ENCODE measurements at places on chromosomes 1 and 21. TPM values are rescaled to one million over a fixed set of nuclear protein-coding genes. Genes with fewer than 3 reads are reported as not detected.

DNA sequence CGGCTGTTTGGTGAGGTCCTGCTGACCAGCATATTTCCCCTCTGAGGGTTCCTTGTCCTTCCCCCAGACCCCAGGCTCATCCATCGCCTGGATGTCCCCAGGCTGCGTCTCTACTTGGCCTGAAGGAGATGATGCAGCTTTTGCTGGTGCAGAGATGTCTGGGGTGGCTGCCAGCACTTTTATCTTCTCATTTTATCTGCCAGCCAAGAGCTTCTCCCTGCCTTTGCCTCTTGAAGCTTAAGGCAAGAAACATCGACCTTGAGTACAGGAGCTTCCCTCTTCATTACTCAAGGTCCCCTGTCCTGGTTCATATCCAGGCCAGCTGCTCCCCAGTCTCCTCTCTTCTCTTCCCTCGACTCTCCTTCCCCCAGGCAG is 9.2 kb upstream of the H6PD start:
- no peaks in the 10 kb centered on the region for H3K27me3 ChIP-seq
- H3K4me1 ChIP-seq, result peaks cover 3% of the 10 kb centered on the region
- no peak overlapping the region for H3K27ac ChIP-seq
- no peaks in the 10 kb centered on the region for H3K36me3 ChIP-seq

- no peaks in the 10 kb centered on the region for H3K27me3 ChIP-seq
- no peak overlapping the region for H3K4me3 ChIP-seq
- no peak overlapping the region for H3K27ac ChIP-seq
- no peaks in the 10 kb centered on the region for H3K36me3 ChIP-seq
- no peaks in the 10 kb centered on the region for H3K4me1 ChIP-seq
- DNase-seq, result no peak
Measured at GRCh38 chr1:226568975-226569741, 20.6 kb downstream of the STUM start.

GRCh38 chr1:194225821-194226220 is 1039.4 kb upstream of the B3GALT2 start:
- no peaks in the 10 kb centered on the region for H3K4me1 ChIP-seq
- DNase-seq, result no peak
- no peak overlapping the region for H3K27ac ChIP-seq
- H3K27me3 ChIP-seq, result no peaks in the 10 kb centered on the region
- H3K4me3 ChIP-seq, result no peak overlapping the region

GRCh38 chr1:20339811-20340457 is 49.3 kb downstream of the VWA5B1 start:
- no peak overlapping the region for H3K27ac ChIP-seq
- H3K4me1 ChIP-seq, result no peaks in the 10 kb centered on the region
- DNase-seq, result peak; percentile 48
- H3K36me3 ChIP-seq, result no peaks in the 10 kb centered on the region
- no peak overlapping the region for H3K4me3 ChIP-seq
- H3K27me3 ChIP-seq, result no peaks in the 10 kb centered on the region

GRCh38 chr1:243293941-243294722 is 38.3 kb downstream of the SDCCAG8 start:
- no peak for DNase-seq
- no peaks in the 10 kb centered on the region for H3K36me3 ChIP-seq
- no peaks in the 10 kb centered on the region for H3K27me3 ChIP-seq
- H3K4me3 ChIP-seq, result no peak overlapping the region
- H3K27ac ChIP-seq, result no peak overlapping the region

DNA sequence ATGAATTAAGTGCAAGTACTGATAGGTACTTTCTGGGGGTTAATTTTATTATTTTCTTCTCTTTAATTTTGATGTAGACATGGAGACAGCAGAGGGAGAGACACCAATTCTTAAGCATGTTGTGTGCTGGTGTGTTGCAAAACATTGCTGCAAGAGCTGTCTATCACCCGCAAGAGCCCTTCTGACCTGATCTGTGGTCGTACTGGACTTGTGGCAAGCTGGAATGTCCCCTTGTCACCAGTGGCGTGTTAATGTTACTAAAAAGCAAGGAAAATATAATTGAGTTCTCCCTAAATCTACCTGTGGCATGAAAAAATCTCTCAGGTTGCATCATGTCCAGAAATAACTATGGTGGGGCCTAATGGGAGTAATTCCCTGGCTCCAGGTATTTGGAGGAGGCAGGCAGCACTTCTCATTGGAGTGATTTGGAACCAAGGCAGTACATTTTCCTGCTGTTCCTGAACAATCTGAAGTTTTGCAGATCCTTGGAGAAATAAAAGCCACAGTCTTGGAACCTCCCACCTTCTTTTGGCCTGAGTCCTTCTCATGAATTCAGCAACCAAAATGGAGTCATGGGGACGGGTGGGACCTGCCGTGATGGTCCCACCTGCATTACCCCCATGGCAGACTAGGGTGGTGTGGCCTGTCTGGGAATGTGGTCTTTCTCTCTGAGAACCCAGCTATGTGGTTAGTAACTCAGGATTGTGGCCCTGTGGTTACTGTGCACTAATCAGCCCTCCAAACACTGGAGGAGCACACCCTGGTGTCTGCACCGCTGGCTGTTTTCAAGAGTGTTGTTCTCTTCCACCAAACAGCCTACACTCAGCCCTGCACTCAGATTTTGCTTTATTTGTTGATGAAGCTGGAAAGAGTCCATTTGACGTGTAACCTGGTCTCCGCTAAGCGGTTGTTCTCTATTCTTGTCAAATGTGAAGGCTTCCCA is 57.4 kb downstream of the GALNT2 start:
- no peaks in the 10 kb centered on the region for H3K27me3 ChIP-seq
- no peak overlapping the region for H3K4me3 ChIP-seq
- H3K4me1 ChIP-seq, result no peaks in the 10 kb centered on the region
- H3K27ac ChIP-seq, result no peak overlapping the region

GRCh38 chr1:61241973-61242381 is 159.6 kb downstream of the NFIA start:
- H3K27ac ChIP-seq, result no peak overlapping the region
- peaks cover 3% of the 10 kb centered on the region for H3K4me1 ChIP-seq
- no peak overlapping the region for H3K4me3 ChIP-seq
- DNase-seq, result no peak

- no peaks in the 10 kb centered on the region for H3K36me3 ChIP-seq
- no peak overlapping the region for H3K27ac ChIP-seq
- no peaks in the 10 kb centered on the region for H3K4me1 ChIP-seq
Measured at GRCh38 chr1:100382657-100383056, 30.4 kb downstream of the CDC14A start.

GRCh38 chr21:43211072-43211759 is 42.4 kb downstream of the CRYAA start:
- H3K36me3 ChIP-seq, result no peaks in the 10 kb centered on the region
- H3K27me3 ChIP-seq, result no peaks in the 10 kb centered on the region
- H3K4me3 ChIP-seq, result no peak overlapping the region

GRCh38 chr1:154329551-154330131 is 4.3 kb downstream of the ATP8B2 start:
- H3K27ac ChIP-seq, result no peak overlapping the region
- H3K4me1 ChIP-seq, result peaks cover 12% of the 10 kb centered on the region
- no peak for DNase-seq
- H3K36me3 ChIP-seq, result peaks cover 48% of the 10 kb centered on the region
- H3K27me3 ChIP-seq, result no peaks in the 10 kb centered on the region

DNA sequence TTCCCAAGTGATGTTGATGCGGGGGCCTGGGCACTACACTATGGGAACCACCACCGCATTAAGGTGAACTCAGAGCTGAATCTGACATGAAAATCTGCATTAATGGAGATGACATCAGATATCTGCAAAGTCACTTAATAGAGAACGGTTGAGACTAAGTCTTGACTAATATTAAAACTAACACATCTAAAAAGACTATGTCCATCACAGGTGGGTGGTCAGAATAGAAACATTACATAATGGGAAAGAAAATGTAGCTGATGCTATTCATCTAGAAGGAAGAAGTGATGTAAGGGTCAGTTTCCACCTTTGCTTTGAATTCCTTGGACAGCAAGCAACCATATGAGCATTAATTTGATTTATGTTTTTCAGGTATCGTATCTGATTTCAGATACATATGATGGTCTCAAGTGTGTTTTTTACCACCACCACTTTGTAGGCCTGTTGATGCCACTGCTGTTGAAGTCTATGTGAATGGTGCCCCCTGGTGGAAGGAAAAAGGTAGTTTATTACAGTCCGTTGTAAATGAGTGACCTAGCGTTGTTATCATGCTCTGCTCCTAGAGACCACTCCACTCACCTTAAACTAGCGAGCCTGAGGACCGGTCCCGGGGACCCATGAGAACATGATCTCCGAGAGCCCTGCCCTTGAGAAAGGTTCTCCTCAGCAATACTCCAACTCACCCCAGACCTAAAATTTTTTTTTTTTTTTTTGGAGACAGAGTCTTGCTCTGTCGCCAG is 73.5 kb downstream of the BACH1 start:
- H3K4me1 ChIP-seq, result 0 out of 2 replicates have a peak, but pooled peaks cover 3% of the 10 kb centered on the region
- H3K36me3 ChIP-seq, result 0 out of 2 replicates have a peak, but pooled peaks cover 1% of the 10 kb centered on the region
- peak; percentile 56 for DNase-seq
- H3K27me3 ChIP-seq, result no peaks in the 10 kb centered on the region
- no peak overlapping the region for H3K4me3 ChIP-seq

DNA sequence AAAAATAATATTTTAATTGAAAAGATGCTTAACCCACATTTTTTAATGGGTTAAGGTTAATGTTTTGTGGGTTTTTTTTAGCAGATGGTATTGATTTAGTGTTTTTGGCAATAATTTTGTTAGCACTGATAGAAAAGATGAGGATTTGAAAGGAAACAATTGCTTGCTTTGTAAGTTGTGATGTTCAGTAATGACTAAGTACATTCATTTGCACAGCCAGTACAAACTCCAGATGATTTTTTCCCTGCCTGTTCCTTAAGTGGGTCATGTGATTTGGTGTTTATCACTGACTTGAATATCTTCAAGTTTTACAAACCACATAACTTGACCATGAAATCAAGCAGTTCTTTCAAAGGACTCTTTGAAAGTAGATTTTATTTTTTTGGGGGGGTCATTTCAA is 15.0 kb downstream of the DISP1 start:
- H3K27ac ChIP-seq, result no peak overlapping the region
- no peaks in the 10 kb centered on the region for H3K27me3 ChIP-seq
- no peaks in the 10 kb centered on the region for H3K4me1 ChIP-seq

GRCh38 chr1:52056163-52056936 is at the start of gene BTF3L4:
Gene BTF3L4, plus strand, starts transcription at chr1:52056295. Its CDS starts 3,553 bp downstream, at chr1:52059848.
- peaks cover 19% of the 10 kb centered on the region for H3K36me3 ChIP-seq
- peak within 1 kb of the TSS; percentile 71 for H3K27ac ChIP-seq
- peak; percentile 98 for DNase-seq
- peak within 1 kb of the TSS; percentile 99 for H3K4me3 ChIP-seq

DNA sequence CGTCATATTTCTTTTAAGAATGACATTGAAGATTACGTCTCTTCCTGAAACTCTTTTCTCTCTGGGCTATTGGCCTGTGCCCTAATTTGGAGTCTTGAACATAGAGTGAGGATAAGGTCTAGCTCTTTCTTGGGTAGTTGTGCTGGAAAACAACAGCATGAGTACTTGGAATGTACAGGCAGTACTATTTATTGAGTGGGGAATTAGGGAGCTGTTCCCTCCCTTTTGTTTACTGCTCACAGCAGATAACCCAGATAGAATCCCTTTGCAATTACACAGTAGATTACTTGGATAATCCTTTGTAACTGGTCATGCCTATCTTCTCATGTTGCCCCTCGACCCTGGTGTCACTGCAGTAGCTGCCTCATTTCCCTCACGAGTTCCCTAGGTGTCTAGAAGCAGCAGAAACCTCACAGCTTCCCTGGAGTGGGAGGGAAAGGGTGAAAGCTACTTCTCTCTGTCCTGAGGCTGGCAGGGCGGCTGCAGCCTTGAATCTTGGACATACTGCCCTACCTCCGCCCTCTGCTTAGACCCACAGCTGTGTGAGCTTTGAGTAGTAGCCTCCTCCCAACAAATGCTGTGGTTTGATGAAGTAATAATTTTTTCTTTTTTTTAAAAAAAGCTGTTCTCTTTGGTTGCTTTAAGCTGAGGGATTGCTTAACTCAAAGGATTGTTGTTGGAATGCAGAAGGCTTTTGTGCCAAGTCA is 70.6 kb downstream of the FGGY start:
- H3K4me1 ChIP-seq, result no peaks in the 10 kb centered on the region
- no peak overlapping the region for H3K4me3 ChIP-seq
- H3K27ac ChIP-seq, result no peak overlapping the region

DNA sequence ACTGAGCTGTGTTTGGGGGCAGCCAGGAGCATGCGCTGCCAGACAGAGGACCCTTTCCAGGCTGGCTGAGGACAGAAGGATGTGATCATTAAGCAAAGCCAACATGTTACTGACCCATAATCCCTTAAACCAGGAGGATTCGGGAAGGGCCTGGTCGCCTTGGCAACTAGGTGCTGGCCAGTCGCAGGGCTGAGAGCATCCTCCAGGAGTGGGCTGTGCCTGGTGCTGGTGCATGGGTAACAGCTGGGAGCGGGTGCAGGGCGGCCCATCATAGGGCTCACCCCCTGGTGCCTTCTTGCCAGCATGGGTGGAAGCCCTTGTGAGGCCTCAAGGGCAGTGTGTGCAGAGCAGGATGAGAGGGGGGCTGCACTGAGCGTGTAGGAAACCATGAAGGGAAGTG is 17.2 kb downstream of the CDK18 start:
- H3K4me1 ChIP-seq, result peaks cover 8% of the 10 kb centered on the region
- H3K36me3 ChIP-seq, result peaks cover 9% of the 10 kb centered on the region

- no peaks in the 10 kb centered on the region for H3K27me3 ChIP-seq
- no peaks in the 10 kb centered on the region for H3K36me3 ChIP-seq
- DNase-seq, result no peak
- H3K4me1 ChIP-seq, result no peaks in the 10 kb centered on the region
- no peak overlapping the region for H3K4me3 ChIP-seq
- H3K27ac ChIP-seq, result no peak overlapping the region
Measured at GRCh38 chr1:223353939-223354338, 10.0 kb downstream of the SUSD4 start.

- H3K36me3 ChIP-seq, result peaks cover 19% of the 10 kb centered on the region
- DNase-seq, result no peak
- no peaks in the 10 kb centered on the region for H3K27me3 ChIP-seq
- 0 out of 2 replicates have a peak, but pooled peaks cover 2% of the 10 kb centered on the region for H3K4me1 ChIP-seq
- no peak overlapping the region for H3K27ac ChIP-seq
Measured at GRCh38 chr1:156097499-156098178, 15.4 kb upstream of the MEX3A start.

- no peak overlapping the region for H3K27ac ChIP-seq
- H3K4me3 ChIP-seq, result no peak overlapping the region
- peaks cover 12% of the 10 kb centered on the region for H3K4me1 ChIP-seq
Measured at GRCh38 chr1:30818568-30819243, 61.1 kb upstream of the LAPTM5 start.

TFF3 gene
- total RNA-seq, result 1.5 TPM

DNAI4 gene
- total RNA-seq, result 1.4 TPM

BTBD8 gene
- 1.4 TPM for total RNA-seq

OR2L3 gene
- total RNA-seq, result not detected

KLHDC8A gene
- 1.0 TPM for total RNA-seq

CDCA8 gene
- 47.7 TPM for total RNA-seq
